ENCODE measurements at places on chromosomes 16 and 17.

DNA sequence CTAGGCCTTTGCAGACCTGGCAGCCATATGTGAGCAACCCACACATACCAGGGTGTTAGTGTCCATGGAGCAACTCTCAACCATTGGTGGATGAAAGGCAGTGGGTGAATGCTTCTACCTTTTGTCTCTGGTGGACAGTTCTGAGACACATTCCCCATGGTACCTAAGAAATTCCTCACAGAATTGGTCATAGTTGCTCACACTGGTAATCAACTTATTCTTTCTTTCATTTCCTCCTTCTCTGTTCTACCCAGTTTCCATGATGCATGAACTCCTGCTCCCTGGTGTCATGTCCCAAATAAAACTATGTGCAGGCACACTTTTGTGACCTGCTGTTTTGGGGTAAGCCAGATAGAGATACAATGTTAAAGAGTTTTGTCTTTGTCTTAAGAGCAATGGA lies 33.2 kb upstream of the MPHOSPH6 start:
- no peak for DNase-seq

DNA sequence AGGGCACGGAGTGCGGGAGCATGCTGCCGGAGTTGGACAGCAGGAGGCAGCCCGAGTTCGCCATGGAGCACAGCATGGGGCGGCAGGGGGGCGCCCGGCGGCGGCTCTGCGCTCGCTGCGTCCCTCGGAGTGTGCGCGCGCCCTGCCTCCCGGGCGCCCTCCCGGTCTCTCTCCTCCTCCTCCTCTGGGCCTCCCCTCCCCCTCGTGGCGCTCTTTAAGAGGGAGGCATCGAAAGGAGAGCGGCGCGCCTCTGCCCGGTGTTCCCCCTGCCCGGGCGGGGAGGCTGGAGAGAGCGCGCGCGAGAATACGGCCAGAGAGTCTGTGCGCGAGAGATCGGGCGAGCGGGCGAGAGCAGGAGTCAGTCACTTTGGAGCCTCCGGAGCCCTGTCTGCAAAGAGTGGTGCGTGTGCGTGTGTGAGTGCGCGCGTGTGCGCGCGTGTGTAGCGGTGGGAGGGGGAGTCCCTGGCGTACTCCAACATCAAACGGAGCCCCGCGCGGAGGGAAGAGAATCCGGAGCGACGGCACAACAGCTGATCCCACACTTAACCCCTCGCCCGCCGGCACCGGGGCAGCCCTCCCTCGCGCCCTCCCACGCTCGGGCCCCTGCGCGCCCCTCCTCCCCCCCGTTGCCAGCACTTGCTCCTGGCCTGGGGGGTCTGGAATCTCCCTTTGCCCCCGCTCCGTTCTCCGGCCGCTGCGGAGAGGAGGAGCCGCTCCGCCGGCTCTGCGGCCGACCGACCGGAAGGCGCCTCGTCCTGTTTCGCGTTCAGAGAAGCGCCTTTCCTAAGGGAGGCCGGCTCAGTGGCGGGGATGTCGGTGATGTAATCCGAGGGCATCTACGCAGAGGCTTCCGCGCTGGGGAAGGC lies 108.9 kb downstream of the ENGASE start:
- no peak for DNase-seq

DNA sequence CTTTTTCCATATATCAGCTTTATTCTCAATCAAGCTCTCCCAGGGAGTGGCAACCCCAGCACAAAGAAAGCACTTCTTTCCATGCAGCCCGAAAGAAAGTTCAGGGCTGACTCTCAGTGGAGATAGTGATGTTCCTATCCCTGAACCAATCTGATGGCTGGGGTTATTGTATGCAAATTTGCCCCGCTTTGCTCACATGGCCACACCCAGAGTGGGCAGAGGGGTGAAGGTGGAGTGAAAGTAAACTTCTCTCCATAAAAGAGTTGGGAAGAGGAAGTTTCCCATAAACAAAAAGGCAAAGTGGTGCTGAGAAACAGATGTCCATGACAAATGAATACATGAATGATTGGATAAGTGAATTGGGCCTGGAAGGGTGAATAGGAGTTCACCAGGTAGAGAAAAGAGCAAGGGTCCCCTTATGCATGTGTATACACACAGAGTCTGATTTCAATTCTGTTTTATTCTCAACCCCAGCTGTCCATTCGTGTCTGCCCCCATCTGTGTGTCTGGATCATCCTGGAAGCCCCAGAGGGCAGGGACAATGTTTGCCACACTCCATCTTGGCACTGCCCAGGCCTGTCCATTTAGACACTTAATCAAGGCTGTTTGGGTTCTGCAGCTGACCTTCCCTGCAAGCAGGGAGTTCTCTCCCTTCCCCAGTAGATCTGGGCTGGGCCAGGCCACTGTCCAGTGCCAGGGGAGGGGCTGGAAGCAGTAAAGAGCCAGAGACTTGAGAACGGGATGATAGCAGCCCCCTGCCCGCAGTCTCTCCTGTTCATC lies 14.1 kb upstream of the NGFR start:
- DNase-seq, result no peak

DNA sequence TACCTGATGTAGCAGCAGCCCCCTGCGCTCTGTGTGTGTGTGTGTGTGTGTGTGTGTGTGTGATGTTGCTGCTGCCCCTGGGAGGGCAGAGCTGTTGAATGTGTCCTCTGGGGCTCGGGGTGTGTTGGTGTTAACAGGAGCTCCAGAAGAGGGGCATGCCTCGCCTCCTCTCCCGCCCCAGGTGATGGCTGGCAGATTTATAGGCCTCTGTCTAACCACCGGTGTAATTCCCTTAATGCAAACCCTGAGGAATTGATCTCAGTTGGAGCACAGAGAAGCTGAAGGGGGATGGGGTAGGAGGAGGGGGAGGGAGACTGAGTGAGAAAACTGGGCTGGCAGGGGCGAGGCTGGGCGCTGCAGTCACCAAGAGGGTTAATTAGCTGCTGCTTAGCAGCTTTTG lies 10.0 kb downstream of the CACNA1G start:
- DNase-seq, result no peak

- no peak for DNase-seq
Observed at GRCh38 chr17:56505154-56505756, 88.2 kb upstream of the NOG start.

DNA sequence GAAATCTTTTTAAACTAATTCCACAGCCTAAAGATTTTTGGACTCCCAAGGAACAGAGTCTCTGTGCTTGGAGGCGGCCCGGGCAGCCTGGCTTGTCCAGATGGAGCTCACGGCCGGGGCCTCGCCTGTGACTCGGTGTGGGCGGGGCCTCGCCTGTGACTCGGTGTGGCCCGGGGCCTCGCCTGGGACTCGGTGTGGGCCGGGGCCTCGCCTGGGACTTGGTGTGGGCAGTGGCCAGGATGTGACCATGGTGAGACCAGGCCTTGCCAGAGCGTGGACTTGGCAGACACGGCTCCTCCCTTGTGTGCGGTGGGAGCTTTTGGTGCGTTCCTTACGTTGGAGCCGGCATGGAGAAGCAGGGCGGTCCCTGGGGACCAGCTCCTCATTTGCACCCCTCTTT lies 92.3 kb downstream of the METRNL start:
- DNase-seq, result no peak
